ENCODE measurements at places on chromosomes 7 and 10.

DNA sequence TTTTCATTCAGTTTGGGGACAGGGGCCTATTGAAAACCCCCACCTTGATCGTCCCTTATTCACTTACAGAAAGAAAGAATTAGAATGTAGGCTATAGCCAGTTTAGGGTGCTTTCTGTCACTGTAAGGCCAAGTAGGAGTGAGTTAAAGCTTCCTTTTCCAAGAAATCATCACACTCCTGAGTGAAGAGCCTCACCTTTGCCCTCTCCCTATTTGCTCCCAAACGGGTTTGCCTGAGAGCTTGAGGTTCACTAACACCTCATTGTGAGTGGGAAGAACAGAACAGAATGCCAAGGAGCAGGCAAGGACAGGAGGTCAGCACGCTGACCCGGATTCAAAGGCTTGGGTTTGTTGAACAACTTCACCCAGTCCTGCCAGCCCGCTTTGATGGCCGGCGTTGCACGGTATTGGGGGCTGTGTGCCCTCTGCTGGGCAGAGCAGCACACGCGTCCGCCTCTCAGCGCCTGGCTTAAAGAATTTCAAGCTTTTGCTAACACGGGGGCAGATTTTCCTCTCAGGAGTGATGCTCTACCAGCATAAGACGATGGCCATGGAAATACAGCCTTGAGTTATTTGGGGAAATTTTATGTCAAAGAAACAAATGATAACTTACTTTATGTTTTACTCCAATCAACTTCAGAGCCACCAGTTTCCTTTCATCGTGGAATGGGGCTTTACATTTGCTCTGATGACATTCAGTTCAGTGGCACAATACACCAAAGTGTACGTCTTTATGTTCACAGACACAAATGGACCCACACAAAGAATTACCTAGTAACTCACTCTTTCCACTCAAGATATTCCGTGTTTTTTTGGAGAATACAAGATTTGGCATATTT, 470.0 kb downstream of the SUGCT start:
- peak; percentile 8 for DNase-seq

DNA sequence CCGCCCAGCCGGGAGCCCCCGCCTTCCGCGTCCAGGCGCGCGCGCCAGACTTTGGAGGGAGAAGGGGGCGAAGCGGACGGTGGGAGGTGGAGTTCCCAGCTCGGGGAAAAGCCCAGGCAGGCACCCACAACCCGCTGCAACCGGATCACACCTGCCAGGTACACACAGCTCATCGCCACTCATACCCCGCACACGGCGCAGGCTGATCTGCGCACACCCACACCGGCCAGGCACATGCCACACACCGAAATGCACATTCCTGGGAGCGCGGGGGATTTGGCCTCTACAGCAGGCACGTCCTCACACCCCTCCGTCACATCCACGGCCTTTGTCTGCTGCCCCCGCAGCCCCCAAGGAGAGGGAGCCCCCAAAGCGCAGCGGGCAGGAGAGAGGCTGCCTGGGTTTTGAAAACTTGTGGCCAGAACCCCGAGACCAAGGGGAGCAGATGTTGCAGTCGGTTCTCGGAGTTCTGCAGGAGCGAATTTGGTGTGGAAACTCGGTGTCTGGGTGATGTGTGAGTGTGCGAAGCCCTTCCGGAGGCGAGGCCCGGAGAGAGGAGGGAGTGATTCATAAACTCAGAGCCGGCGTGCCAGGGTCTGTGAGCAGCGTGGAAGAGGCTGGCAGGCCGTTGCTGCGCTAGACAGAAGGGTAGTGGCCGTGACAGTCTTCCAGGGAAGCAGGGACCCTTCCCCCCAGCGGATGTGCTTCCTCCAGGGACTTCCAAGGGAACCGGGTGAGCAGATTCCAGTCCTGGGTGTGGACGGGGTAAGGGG, 734 bp downstream of the CHST3 start:
- DNase-seq: peak; percentile 57

DNA sequence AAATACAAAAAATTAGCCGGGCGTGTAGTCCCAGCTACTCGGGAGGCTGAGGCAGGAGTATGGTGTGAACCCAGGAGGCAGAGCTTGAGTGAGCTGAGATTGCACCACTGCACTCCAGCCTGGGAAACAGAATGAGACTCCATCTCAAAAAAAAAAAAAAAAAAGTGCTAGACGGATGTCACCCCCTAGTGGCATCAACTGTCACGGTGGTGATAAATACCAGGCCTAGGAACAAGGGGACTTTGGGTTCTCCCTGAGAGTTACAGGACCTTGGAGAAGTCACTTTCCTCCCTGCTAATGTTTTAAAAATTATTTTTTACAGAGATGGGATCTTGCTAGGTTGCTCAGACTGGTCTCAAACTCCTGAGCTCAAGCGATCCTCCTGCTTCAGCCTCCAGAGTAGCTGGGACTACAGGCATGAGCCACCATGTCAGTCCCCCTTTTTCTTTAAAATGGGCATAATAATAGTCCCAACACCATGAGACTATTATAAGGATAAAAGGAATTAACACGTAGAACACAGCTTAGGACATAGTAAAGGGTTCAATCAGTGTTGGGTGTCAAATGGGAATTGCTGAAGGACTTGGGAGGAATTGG, 2.6 kb upstream of the TMEM130 start:
- no peak for DNase-seq

DNA sequence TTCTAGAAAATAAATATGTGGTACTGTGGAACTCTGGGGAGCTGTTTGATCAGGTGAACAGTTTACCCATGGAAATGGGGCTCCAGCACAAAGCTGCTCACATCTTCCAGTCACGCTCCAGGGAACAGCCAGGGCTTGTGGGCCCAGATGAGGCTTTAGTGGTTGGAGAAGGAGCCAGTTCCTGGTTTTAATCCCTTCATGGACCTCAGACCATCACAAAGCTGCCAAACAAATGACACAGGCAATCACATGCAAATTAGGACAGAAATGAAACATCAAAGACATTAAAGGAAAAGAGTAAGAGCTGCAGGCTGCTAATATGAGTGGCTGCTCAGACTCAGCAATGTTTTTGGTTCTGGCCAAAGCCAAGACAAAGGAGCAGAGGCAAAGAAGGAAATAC, 2.2 kb upstream of the ATP6V0E2 start:
- no peak for DNase-seq

GRCh38 chr10:85293483-85293882, 965.1 kb downstream of the CCSER2 start:
- no peak for DNase-seq

GRCh38 chr7:15490291-15490690, 71.5 kb downstream of the AGMO start:
- DNase-seq: no peak

- no peak for DNase-seq
Observed at GRCh38 chr10:11827414-11827813, 4.3 kb downstream of the PROSER2 start.

DNA sequence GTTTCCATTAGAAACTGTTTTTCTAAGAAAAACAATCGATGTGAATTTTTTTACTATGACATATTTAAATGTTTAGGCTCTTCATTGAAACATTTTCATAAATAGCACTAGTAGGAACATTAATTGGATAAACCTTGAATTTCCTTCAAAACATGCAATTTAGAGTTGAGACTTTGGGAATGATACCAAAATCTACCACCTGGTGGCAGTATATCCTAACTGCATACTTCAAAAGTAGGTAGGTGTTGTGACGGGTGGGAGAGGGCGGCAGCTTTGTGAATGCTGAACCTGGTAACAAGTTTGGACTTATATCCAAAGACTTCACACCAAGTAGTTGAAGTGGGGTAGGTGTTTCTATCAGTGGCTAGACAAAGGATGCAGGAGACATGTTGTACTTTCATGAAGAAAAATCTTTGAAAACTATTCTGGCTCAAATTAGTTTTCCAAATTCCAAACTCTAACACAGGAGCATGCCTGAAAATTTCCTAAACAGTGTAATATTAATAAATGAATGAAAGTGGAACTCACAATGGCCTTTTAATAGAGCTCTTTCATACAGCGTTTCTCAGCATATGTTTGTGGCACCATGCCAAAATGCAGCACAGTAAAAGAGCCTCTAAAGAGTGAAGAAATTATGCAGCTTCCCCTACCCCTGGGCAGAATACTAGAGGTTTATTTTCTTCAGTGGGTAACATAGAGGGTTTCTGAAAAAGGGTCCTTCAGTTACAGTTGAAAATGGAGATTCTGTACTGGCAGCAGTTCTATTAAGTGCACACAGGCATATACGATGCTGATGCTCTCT, 201.0 kb upstream of the TPK1 start:
- DNase-seq: peak; percentile 24

DNA sequence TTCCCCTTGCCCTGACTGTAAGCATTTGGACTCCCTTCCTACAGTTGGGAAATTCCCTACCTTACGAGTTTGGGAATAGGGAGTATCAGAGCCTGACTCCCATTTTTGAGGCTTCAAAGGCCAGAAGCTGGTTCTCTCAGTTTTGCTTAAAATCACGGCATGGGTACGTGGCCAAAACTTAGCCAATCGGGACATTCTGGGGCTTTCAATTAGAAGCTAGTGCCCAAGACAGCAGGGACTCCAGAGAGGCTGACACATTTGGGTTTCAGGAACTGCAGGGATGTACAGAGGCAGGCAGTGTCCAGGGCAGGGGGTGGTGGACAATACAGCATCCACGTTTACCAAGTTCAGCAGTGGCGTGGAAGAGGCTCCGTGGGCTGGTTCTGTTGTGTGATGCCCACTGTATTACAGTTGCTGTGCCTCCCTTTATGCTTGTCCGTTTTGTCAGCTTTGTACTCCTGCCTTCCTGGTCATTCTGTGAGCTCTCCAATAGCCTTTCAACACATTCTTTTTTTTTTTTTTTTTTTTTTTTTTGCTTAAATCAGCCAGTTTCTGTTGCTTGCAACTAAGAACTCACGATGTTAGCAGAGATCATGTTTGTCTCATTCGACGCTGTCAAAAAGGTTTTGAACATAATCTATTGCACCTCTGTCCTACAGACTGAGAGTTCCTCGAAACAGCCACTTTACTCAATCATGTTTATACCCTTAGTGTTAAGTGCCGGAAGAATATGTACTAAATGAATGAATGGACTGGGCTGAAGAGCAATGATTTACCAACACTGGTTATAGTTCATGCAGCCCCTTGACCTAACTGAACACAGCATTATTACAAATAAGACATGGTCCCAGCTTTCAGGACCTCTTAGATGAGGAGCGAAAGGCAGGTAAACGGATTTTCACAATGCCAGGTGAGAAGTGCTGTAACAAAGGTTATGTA, 1.1 kb downstream of the GGCT start:
- no peak for DNase-seq

- DNase-seq: no peak
Observed at GRCh38 chr10:1646332-1646731, 91.0 kb downstream of the ADARB2 start.

- DNase-seq: no peak
Observed at GRCh38 chr10:124041675-124042445, 51.5 kb downstream of the CHST15 start.

DNA sequence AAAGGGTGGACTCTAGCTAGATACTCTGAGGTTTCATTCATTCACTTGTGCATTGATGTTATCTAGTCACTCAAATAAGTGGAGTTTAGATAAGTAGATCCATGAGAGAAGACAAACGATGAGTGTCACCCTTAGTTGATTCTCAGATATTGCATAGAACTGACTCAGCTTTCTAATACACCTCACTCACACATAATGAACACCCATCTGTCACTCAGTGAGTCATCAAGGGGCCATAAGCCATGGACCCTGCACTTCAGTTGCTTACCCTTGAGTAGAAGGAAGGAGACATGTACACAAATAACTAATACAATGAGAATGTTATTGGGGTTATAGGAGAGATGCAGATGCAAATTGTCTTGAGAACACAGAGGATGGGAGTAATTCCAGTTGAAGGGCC, 163.8 kb downstream of the SORCS3 start:
- no peak for DNase-seq

- no peak for DNase-seq
Observed at GRCh38 chr7:122764902-122765301, 62.2 kb upstream of the RNF148 start.

- no peak for DNase-seq
Observed at GRCh38 chr7:113698556-113699220, 220.1 kb downstream of the PPP1R3A start.

DNA sequence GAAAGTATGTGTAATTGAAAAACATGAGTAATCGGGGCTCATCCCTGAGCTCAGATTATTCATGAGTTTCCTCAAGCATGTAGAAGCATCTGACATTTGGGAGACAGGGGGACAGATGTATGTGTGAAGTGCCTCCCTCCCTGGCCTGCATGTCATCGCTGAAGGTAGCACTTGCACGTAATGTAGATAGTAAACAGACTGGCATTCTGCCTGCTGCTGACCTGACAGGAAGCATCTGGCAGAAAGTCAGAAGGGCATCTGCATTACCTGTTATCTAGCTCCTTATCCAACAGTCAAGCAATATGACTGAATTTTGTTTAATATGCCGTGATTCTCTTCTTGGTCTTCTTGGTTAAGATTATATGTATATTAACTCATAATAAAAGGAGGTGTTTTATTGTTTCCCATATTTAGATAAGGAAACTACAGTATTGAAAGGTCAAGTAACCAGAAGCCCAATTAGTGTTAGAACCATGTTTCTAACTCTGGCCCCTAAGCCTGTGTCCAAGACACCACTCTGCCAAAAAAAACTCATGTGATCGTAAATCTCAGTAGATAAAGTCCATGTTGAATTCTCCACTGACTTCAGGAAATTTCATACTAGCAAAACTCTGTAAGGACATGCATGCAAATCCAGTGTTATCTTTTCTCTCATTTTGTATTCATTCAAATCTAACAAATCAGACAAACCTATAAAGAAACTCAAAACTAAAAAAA, 918.1 kb upstream of the MBL2 start:
- DNase-seq: no peak

DNA sequence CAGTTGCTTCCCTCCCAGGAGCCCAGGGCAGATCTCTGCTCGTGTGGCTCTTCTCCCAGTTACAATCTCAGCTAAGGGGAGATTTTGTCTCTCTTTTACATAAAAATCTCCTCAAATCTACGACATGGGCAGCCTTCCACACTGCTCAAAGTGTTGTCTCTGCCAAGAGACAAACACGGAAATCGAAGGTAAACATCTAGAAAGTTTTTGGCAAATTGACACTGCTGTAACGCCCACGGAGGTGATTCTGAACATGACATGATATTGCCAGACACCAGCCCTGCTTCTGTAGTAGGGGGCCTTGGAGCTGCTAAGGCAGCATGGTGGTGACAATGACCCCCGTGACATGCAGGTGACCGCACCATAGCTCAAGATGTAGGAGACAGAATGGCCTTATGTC, 128.3 kb downstream of the CCDC3 start:
- no peak for DNase-seq

GRCh38 chr7:31521336-31522010, 7.6 kb downstream of the ITPRID1 start:
- DNase-seq: no peak

All from stimulated activated CD4-positive, alpha-beta T cell treated with anti-CD3 and anti-CD28 coated beads, Interleukin-1b, Interleukin-23, amount 100 ng/mL, for 48 hours (primary cell).